ENCODE measurements at places on chromosomes 5 and 9. TPM values are rescaled to one million over a fixed set of nuclear protein-coding genes. Genes with fewer than 3 reads are reported as not detected.

The PCDHA12 gene
- not detected for total RNA-seq

The ZNF883 gene
- 2.8 TPM for total RNA-seq

The GRAMD2B gene
- 28.6 TPM for total RNA-seq

GRCh38 chr9:71778085-71778484, 9.8 kb upstream of the CEMIP2 start:
- DNase-seq: no peak

GRCh38 chr5:125190232-125191087, 444.0 kb upstream of the ZNF608 start:
- DNase-seq: no peak

DNA sequence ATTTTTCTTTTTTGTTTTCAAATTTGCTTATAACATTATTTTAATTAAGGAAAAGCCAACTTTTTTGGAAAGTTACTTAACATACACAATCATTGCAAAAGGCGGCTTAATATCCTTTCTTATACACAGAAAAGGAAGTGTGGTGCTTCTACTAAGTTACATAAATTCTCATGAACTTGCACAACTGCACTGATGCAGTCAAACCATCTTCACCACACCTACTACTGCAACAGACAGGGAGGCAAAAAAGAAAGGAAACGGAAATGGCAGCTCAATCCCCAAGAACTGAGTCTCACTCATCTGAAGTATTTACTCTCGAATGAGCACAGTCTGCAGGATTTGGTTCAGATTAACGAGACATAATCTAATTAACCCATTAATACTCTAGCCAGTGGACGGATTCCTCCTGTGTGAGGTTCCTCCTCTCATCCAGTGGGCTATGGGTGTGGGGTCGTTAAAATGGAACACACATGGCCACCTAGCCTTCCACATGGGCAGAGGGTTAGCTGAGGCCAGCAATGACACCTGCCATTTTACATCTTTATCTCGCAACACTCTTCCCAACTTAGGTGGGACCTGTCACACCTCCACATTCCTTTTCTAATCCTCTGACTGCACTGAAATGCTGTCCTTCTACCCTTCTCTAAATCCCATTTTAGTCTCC, 30.0 kb downstream of the GOLM1 start:
- DNase-seq: no peak

DNA sequence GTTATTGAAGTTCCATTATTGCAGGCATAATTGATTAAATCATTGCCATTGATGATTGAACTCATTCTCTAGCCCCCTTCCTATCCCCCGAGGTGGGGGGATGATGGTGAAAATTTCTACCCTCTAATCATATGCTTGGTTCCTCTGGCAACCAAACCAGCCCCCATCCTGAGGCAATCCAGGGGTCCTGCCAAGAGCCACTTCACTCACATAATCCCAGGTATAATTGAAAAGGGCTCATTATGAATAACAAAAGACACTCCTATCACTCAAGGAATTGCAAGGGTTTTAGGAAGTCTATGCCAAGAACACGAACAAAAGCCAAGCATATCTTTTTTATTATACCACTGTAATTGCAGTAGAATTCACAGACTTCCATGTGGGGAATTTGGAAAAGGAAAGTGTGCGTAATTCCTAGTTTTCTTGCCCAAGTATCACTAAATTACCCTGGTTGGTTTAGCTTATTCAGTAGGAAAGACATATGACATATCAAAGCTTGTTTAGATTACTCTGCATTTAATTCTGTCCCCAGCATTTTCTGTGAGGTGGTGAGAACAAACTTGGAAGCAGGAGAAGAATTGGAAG, 130.7 kb upstream of the TAF11L2 start:
- DNase-seq: no peak

DNA sequence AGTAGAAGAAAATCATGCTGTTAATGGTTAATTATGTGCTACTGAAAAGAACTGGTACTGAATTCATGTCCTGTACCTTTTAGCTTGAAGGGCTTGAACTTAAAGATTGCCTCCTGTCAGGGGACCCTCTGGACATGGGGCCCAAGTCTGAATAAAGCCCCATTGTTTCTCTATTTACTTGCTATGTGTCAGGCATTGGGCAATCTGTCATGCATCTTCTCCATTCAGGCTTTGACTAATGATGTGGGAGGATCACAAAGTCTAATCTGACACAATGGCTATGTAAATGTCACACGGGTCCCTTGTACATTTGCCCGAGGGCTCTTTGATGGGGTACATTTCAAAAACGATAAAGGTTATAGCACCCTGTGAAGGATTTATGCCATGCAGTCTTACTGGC, 64.0 kb upstream of the TUSC1 start:
- DNase-seq: no peak

DNA sequence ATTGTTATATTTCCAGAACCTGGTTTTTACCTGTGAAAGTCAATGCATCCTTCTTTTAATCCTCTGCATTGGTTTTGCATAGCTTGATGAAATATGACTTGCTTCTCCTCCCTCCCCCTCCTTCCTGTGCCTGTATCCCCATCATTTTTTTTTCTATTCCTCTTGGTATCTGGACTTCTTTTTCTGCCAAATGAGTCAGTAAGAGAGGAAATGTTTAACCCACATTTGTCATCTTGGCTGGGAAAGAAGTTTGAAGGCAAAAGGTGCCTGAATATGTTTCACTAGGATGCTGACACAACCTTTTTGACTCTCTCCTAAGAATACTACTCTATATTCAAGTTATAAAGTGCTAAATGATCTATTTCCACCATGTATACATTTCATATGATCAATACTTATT, 35.5 kb upstream of the CDKN2B start:
- DNase-seq: no peak

GRCh38 chr9:12538842-12539579, 154.2 kb upstream of the TYRP1 start:
- DNase-seq: no peak

DNA sequence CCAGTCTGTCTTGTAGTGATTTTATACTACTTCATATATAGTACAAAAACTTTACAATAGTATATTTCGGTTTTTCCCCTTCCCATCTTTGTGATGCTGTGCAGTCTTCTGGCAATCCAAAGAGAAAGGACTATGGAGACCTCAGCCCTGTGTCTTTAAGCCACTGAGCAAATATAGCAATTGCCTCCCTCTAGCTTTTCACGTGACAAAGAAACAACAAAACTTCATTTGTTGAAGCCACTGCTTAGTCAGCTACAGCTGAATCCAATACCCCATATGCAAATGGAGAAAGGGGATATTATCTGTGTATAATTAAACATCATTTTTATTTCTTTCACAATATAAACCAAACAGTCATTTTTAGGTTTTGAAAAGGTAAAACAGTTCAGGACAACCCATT, 142.8 kb upstream of the STK32A start:
- DNase-seq: no peak

Measured in heart left ventricle (tissue), 16 donors.